ENCODE measurements at places on chromosomes 4 and X.

DNA sequence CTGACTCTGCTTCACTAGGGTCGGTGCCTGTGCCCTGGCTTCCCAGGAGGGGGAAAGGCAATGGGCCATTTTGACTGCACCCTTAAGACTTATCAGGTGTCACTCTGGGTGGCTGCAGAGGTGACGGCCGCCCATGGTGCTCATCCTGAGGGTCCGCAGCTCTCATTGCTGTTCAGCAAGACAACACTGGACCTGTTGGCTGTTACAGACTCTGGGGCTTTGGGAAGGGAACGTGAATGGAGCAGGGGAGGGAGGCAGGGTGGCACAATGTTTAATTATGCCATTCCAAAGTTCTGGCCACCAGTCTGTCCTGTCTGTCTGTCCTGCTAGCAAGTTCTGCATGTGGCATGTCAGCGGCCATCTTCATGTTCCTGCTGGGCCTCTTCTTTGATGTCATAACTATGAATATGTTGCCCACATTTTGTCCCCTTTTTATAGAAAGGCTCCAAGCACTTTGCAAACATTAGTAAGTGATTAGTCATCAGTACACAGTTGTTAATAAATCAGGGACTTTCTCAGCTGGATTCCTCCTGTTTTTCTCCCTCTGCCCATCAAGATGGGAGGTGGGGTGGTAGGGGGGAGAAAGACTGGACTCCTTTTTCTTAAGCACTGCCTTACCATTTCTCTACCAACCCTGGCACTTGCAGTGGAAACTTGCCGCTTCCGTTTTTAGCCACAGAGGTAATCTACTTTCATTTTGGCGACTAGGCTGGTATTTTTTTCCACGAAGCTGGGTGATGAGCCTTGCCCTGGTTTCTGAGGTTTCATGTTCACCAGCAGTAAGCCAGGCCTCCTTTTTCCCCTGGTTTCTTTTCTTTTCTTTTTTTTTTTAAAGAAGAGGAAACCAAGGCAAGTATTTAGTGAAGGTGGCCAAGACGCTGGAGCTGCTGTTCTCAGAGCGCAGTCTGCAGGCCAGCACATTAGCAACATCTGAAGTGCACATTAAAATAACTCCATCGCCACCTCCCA lies 88.6 kb upstream of the TRIM2 start:
- no peak overlapping the region for H3K4me3 ChIP-seq
- peak overlapping the region; percentile 43 for H3K27ac ChIP-seq
- DNase-seq = no peak
- no peaks in the 10 kb centered on the region for H3K4me1 ChIP-seq
- H3K27me3 ChIP-seq = no peaks in the 10 kb centered on the region

GRCh38 chr4:78691971-78692821 lies 84.0 kb upstream of the BMP2K start:
- H3K27me3 ChIP-seq = no peaks in the 10 kb centered on the region
- H3K27ac ChIP-seq = no peak overlapping the region
- H3K4me1 ChIP-seq = no peaks in the 10 kb centered on the region
- H3K36me3 ChIP-seq = no peaks in the 10 kb centered on the region

DNA sequence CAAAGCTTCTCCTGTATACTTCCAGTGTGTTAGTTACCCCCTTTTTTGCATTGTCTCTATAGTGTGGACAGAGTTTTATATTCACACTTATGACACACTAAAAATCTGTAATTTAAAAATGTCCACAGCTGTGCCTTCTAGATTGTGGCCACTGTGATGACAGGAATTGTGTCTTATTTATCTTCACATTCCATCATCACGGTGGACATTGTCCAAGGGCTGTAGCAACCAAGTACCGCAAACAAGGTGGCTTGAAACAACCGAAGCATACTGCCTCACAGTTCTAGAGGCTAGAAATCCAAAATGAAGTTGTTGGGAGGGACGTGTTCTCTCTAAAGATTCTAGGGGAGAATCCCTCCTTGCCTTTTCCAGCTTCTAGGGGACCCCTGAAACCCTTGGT lies 32.3 kb downstream of the CHRNA9 start:
- H3K4me1 ChIP-seq = no peaks in the 10 kb centered on the region
- H3K4me3 ChIP-seq = no peak overlapping the region
- peak; percentile 22 for DNase-seq

DNA sequence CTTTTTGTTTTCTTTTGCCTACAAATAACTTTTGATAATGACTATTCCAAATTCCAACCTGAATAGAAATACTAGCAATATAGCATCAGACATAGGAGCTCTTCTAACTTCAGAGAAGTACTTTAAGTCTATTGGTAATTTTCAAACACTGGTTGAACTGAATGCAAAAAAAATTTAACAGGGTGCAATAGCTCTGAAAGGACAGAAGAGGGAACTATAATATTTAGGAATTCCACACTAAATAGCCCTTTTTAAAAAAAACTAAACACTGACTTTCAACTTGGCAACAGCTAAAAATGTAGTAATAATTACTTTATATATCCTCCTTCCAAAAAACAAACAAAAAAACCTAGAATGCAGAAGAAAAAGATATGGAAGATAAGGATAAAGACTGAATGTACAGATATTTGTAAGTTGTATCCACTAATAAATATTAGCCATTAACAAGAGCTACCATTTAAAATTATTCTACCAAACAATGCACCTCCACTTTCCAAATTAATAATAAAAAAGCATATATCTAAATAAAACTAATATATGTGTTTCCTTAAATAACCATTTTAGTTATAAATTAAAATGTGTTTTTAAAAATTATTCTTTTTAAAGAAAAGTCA lies 81.4 kb downstream of the FBXW7 start:
- no peaks in the 10 kb centered on the region for H3K4me1 ChIP-seq
- H3K27ac ChIP-seq = no peak overlapping the region
- no peak overlapping the region for H3K4me3 ChIP-seq
- H3K36me3 ChIP-seq = no peaks in the 10 kb centered on the region
- DNase-seq = no peak

DNA sequence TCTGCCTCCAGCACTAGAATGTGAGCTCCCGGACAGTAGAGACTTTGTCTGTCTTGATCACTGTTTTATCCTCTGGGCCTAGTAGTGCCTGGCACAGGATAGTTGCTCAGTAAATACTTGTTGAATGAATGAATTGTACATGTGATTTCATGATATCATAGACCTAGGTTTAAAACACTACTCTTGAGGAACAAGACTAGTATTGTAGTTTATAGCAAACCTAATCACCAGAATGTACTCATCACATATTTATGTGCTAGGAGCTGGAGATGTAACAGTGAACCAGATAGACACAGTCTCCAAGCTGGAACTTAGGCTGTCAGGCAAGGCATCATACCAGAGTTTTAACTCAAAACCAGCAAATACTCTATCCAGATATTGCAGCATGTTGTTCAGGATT lies 23.5 kb downstream of the GAB3 start:
- no peaks in the 10 kb centered on the region for H3K36me3 ChIP-seq
- no peak overlapping the region for H3K4me3 ChIP-seq
- H3K27ac ChIP-seq = peak overlapping the region; percentile 91
- DNase-seq = no peak

GRCh38 chrX:48908600-48908999 lies 2.8 kb downstream of the SLC35A2 start:
- H3K4me1 ChIP-seq = peaks cover 8% of the 10 kb centered on the region
- H3K27ac ChIP-seq = no peak overlapping the region
- no peaks in the 10 kb centered on the region for H3K36me3 ChIP-seq
- H3K4me3 ChIP-seq = no peak overlapping the region
- no peak for DNase-seq

GRCh38 chr4:54322818-54323417 lies 93.8 kb downstream of the PDGFRA start:
- peak; percentile 73 for DNase-seq
- no peak overlapping the region for H3K27ac ChIP-seq
- H3K4me1 ChIP-seq = no peaks in the 10 kb centered on the region
- no peaks in the 10 kb centered on the region for H3K36me3 ChIP-seq

DNA sequence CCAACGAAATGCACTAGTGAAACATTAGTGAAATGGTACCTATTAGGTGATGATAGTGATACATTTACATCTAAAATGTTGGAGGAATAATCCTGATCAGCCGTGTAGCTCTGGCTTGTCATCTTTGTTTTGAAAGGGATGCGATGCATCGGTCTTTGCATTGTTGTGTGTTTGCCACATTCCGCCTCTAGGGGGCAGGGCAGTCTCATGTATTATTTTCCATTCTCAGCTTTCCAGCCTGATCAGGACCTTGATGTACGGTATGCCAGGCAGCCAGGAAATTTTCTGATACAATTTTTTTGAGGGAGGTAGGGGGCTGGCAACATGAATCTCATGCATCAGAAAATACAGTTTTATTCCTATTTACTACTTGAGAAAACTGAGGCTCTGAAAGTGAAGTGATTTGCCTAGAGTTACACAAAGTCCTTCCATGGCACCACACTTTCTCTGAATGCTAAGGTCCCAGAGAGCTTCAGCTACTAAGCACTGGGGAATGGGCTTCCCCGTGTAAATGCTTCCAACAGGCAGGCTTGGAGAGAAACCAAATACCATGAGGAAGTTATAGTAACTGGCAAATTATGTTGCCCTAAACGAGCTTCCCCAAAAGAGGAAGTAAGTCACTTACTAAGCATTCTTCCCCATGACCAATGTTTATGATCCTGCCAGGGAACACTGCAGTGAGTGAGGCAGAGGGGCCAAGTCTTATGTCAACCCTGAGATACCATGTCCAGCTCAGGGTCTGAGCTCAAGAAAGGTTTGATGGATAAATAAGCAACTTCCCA lies 31.8 kb upstream of the IQSEC2 start:
- H3K27me3 ChIP-seq = peaks cover 24% of the 10 kb centered on the region
- H3K4me3 ChIP-seq = no peak overlapping the region
- no peak overlapping the region for H3K27ac ChIP-seq
- H3K36me3 ChIP-seq = no peaks in the 10 kb centered on the region
- H3K4me1 ChIP-seq = no peaks in the 10 kb centered on the region

DNA sequence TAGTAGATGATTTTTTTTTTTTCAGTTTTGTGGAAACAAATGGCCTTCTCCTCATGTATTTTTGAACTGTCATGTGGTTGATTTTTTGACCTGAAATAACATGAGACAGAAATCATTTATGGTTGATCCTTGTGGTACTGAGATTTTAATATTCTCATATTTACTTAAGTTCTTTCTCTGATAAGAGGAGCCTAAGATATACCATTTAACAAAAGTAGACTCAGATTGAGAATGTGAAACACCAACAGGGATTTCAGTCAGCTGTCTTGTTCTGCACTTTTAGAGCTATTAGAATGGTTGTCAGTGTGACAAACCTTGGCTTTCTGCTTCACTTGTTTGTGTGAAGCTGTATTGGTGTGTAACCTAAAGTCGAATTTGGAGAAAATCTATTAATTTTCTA lies 575.7 kb downstream of the SPOCK3 start:
- H3K36me3 ChIP-seq = no peaks in the 10 kb centered on the region
- H3K4me1 ChIP-seq = no peaks in the 10 kb centered on the region
- H3K27me3 ChIP-seq = no peaks in the 10 kb centered on the region
- H3K27ac ChIP-seq = no peak overlapping the region
- H3K4me3 ChIP-seq = no peak overlapping the region

- H3K27me3 ChIP-seq = no peaks in the 10 kb centered on the region
- no peaks in the 10 kb centered on the region for H3K4me1 ChIP-seq
- DNase-seq = no peak
- H3K36me3 ChIP-seq = no peaks in the 10 kb centered on the region
- no peak overlapping the region for H3K4me3 ChIP-seq
- H3K27ac ChIP-seq = no peak overlapping the region
Observed at GRCh38 chr4:48333587-48333986, 7.7 kb upstream of the SLAIN2 start.

GRCh38 chr4:41933997-41934503 lies 1.2 kb upstream of the TMEM33 start:
- peaks cover 2% of the 10 kb centered on the region for H3K27me3 ChIP-seq
- H3K36me3 ChIP-seq = peaks cover 11% of the 10 kb centered on the region
- peaks cover 5% of the 10 kb centered on the region for H3K4me1 ChIP-seq
- H3K27ac ChIP-seq = peak overlapping the region; percentile 76
- no peak overlapping the region for H3K4me3 ChIP-seq

- no peaks in the 10 kb centered on the region for H3K4me1 ChIP-seq
- no peak overlapping the region for H3K4me3 ChIP-seq
- no peak overlapping the region for H3K27ac ChIP-seq
- DNase-seq = no peak
- H3K27me3 ChIP-seq = no peaks in the 10 kb centered on the region
- H3K36me3 ChIP-seq = peaks cover 57% of the 10 kb centered on the region
Observed at GRCh38 chr4:121679951-121680350, 16.8 kb downstream of the ANXA5 start.

DNA sequence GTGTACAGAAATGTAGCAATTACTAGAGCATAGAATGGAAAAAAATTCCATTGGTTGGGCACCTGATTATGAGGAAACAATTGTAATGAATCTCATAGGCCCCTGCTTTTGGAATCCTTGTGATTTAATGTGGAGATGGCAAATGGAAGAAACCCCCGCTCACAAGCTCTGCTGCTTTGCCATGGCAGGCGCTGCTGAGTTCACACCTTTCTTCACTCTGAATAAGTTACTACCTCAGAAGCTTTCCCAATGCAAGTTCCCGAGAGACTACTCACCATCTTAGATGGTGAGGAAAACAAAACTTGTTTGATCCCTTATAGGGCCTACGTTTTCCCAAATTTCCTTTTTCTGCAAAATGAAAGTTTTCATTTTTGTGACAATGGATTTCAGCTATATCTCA lies 266.6 kb upstream of the TAPT1 start:
- no peak overlapping the region for H3K27ac ChIP-seq
- no peaks in the 10 kb centered on the region for H3K36me3 ChIP-seq
- no peak overlapping the region for H3K4me3 ChIP-seq
- DNase-seq = no peak
- no peaks in the 10 kb centered on the region for H3K27me3 ChIP-seq

DNA sequence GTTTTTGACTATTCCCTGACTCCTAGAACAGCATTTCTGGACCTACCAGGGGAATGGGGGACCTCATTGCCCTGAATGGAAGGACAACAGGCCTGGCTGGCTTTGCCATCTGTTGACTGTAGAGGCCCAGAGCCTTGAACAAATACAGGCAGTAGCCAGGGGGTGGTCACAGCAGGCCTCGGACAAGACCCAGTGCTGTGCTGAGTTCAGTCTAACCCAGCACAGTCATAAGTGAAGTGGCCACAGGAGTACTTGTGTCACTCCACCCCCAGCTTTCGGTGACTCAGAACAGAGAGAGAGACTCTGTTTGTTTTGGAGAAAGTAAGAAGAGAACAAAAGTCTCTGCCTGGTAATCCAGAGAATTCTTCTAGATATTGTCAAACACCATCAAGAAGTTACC lies 310.0 kb downstream of the PRR32 start:
- H3K4me3 ChIP-seq = no peak overlapping the region
- no peaks in the 10 kb centered on the region for H3K4me1 ChIP-seq
- no peaks in the 10 kb centered on the region for H3K36me3 ChIP-seq
- DNase-seq = no peak

DNA sequence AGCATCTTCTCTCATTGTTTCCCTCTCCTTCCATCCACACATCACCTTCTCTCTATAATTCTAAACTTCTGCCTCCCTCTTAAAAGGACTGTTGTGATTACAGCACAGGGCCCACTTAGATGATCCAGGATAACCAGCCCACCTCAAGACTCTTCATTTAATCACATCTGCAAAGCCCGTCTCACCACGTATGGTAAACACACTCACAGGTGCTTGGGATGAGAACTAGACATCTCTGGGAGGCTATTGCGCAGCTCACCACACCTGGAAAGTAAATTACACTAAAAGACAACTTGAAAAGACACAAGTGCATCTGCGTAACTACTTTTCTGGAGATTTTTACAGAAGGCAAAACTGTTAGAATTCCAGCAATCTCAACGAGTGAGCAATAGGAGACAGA lies 15.4 kb upstream of the C1QTNF7 start:
- no peak overlapping the region for H3K4me3 ChIP-seq
- H3K27me3 ChIP-seq = no peaks in the 10 kb centered on the region
- no peak overlapping the region for H3K27ac ChIP-seq

- no peak for DNase-seq
- no peak overlapping the region for H3K27ac ChIP-seq
- no peaks in the 10 kb centered on the region for H3K4me1 ChIP-seq
- no peaks in the 10 kb centered on the region for H3K36me3 ChIP-seq
- H3K4me3 ChIP-seq = no peak overlapping the region
Observed at GRCh38 chr4:108953941-108954340, 191.1 kb upstream of the ETNPPL start.
